ENCODE measurements at places on chromosomes 1 and 21.

DNA sequence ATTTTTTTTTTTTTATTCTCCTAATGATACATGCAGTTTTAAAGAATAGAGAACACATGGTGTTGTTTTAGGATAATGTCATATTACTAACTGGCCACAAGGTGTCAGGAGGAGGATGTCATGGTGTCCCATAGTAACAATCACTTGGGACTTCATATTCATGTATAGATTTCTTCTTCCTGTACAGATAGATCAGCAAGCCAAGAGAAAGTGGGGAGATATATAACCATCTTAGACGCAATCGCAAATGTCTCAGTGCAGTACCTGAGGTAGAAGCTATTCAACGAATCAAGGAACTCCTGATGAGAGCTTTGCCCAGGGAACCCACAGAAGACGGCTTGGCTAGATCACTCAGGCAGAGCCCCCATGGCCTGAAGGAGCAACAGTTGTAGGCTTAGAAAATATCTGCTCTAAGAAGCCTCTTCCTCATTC is 12.3 kb downstream of the OR2T11 start:
- DNase-seq = no peak

- no peak for DNase-seq
Measured at GRCh38 chr1:43779266-43779665, 71.9 kb downstream of the ST3GAL3 start.

GRCh38 chr1:116726872-116727820 is 27.1 kb upstream of the CD2 start:
- DNase-seq = no peak

GRCh38 chr1:151653397-151653796 is 41.5 kb downstream of the SNX27 start:
- no peak for DNase-seq

DNA sequence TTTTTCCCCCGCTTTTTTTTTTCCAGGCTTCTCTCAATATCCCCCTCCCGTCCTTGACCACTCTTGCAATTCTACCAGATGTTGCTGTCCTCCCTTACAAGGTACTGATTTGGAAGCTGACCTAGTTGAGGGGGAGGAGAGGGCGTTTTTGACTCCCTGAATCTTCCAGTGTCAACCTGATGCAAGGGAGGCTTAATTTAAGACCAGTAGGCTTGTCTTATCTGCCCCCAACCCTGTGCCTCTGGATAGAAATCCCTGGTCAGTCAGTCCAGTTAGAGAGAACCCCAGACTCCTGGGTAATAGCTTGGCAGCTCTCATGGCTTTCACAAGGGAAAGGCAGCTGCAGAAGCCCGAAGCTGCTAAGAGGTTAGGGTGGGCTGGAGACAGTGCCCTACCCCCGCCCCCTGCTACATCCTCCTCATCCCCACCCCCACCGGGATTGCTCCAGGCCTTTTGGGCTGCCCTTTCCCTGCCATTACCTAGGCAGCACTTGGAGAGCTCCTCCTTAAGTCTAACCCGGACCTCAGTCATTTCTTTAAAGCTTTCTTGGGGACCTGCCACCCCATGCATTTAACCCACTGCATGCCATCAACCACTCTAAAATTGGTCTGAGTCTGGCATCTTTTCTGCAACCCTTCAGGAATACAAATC is 3.6 kb downstream of the ACKR1 start:
- no peak for DNase-seq

DNA sequence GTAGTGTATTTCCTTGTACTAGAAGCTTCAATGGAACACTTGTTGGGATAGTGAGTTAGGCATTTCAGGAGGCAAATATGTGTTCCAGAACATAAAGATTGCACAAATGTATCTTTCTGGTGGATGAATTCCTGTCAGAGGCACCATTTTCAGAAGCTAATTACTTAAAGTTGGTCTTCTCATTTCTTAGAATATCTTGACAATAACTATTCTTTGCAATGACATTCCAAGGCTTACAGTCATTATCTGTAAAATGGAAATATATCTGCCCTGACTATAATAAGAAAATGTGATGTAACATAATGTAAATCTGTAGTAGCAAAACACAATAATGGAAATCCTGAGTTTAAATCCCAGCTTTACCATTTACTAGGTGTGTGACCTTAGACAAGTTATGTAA is 2.7 kb downstream of the VCAM1 start:
- DNase-seq = no peak

DNA sequence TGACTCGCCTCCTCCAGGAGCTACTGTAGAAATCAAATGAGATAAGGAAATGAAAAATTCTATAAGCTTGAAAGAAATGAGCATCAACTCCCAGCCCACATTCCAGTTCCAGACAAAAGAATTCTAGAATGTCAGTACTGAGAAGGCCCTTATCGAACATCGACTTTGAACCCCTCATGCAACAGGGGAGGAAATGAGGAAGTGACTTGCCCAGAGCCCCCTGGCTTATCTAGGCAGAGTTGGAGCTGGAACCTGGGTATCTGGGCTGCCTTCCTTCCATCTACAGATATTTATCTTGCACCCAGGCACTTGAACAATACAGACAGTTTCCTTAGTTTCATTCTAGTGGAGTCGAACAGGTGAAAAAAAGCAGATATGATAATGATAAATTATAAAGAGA is 22.3 kb downstream of the MECR start:
- DNase-seq = no peak

DNA sequence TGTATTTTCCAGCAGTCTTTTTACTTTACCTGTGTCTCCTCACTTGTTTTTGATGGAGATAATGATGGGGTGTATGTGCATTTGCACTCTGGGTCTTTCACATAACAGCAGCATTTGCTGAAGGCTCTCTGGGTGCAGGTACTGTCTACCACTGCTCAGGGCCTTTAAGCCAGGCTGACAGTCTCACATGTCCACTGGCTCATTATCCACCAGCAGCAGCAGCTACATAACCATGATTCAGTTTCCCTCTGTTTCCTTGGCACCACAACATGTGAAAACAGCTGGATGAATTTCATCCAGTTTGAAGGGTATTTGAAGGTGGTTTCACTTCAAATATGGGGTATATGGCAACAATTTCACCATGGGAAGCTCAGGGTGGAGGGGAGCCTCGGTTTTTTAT is 41.2 kb upstream of the ROR1 start:
- no peak for DNase-seq

DNA sequence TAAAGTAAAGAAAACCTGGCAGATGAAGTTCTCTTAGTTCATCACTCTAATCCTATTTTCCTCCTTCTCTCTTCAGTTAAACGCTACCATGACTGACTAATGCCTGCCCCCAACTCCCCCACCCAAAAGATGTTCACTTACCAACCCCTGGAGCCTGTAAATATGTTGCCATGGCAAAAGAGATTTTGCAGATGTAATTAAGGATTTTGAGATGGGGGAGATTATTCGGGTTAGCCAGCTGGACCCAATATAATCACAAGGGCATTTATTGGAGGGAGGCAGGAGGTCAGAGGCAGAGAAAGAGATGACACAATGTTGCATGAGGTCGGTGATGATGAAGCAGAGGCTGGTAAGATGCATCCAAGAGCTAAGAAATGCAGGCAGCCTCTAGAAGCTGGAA is 69.3 kb upstream of the PPP2R5A start:
- no peak for DNase-seq

- no peak for DNase-seq
Measured at GRCh38 chr1:23577056-23578004, 18.0 kb upstream of the ID3 start.

GRCh38 chr1:39500862-39501389 is 9.5 kb downstream of the BMP8A start:
- no peak for DNase-seq

All from omental fat pad (tissue), 4 donors.